ENCODE measurements at places on chromosomes 6 and 20. TPM values are rescaled to one million over a fixed set of nuclear protein-coding genes. Genes with fewer than 3 reads are reported as not detected.
A peak's percentile ranks its signal among the peaks of the same experiment; 100 is the strongest.

GRCh38 chr6:84273048-84273809 lies 45.8 kb upstream of the CEP162 start:
- DNase-seq = no peak
- no peaks in the 10 kb centered on the region for H3K36me3 ChIP-seq
- H3K4me3 ChIP-seq = no peak overlapping the region

DNA sequence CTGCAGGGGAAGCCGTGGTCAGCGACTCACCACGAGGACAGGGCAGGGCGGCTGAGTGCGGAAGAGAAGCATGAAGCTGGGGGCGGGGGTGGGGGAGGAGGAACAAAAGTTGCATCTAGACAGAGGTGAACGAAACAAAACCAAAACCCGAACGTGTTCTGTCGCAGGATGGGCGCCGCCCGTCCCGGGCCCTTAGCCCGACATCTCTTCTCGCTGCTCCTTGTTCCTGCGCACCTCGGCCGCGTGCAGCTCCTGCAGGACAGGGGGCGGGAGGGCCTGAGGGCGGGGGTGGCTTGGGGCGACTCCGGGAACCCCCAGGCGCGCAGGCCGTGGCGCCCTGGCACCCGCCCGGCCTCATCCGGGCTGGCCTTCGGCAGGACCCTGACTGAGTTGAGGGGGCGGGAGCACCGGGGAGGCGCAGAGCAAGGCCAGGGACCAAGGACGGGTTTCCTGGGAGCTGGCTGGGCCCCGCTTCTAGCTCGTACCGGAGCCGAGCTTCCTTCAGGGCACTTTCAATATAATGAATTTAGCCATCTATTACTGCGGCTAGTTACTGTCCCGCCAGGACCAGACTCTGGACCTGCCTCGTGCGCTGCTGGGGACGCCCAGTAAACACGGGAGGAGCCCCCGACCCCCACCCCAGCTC lies 12.0 kb downstream of the STMN3 start:
- H3K27ac ChIP-seq = peak overlapping the region; percentile 93
- no peaks in the 10 kb centered on the region for H3K27me3 ChIP-seq
- DNase-seq = no peak

DNA sequence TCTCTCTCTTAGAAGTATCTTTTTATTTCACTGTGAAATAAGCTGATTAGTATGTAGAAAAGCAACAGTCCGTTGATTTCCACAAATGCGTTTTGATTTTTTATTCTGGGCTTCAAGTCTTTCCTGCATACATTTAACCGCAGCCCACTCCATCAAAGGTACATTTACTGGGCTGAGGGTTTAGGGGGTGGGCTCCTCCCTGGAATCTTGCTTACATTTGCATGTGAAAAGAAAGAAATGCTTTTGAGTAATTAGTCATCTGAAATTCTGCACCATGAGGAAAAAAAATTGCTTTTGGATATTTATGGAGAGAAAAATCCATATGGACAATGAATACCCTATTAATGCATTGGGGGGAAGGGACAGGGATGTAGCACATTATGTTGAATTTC lies 178.3 kb upstream of the MCHR2 start:
- peaks cover 3% of the 10 kb centered on the region for H3K4me1 ChIP-seq
- no peaks in the 10 kb centered on the region for H3K36me3 ChIP-seq
- DNase-seq = no peak
- no peak overlapping the region for H3K4me3 ChIP-seq
- no peaks in the 10 kb centered on the region for H3K27me3 ChIP-seq
- H3K27ac ChIP-seq = no peak overlapping the region

- H3K27ac ChIP-seq = no peak overlapping the region
- no peak for DNase-seq
- no peaks in the 10 kb centered on the region for H3K36me3 ChIP-seq
- H3K4me1 ChIP-seq = no peaks in the 10 kb centered on the region
Measured at GRCh38 chr20:46995561-46996142, 101.0 kb downstream of the EYA2 start.

- peak overlapping the region; percentile 91 for H3K27ac ChIP-seq
- H3K27me3 ChIP-seq = no peaks in the 10 kb centered on the region
- H3K36me3 ChIP-seq = peaks cover 73% of the 10 kb centered on the region
Measured at GRCh38 chr20:59032713-59033059, 551 bp upstream of the ATP5F1E start.

DNA sequence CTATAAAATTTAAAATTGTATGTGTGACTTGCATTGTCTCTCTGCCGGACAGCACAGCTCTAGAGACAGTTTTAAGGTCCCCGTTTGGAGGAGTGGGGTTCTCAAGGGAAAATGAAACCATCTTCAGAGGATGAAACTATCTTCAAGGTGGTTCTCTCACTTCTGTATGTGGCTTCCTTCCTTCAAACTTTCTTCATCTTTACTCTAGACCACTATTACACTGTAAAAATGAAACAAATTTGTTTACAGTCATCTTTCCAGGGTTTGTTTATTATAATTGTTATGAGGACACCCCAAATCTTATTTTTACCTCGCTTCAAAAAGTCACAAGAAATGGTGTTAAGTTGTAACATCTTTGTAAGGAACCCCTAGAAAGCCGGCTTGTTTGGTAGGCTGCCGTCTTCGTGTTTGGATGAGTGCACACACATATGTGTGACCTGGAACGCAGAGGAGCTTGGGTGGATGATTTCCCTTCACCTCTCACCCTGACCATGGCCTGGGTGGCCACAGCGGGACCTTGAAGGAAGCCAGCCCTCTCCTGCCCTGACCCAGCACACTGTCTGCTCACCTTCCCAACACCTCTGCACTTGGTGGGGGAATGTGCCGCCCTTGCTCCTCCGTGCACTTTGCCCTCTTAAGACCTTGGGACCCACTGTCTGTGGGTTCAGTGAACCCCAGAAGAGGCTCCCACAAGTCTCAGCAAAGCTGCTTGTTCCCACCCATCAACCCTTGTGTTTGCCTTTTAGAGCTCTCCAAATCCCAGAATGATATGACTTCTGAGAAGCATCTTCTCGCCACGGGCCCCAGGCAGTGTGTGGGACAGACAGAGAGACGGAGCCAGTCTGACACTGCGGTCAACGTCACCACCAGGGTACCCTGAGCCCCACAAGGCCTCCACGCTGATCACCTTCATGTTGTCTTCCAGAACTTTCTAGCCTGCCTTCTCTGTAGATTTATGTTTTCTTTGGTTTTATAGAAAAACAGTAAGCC lies 67.8 kb downstream of the SYTL3 start:
- no peaks in the 10 kb centered on the region for H3K4me1 ChIP-seq
- no peaks in the 10 kb centered on the region for H3K36me3 ChIP-seq
- H3K27ac ChIP-seq = peak overlapping the region; percentile 30
- no peak for DNase-seq
- no peak overlapping the region for H3K4me3 ChIP-seq

GRCh38 chr6:29967379-29968010 lies 25.2 kb downstream of the HLA-A start:
- no peak overlapping the region for H3K4me3 ChIP-seq
- no peaks in the 10 kb centered on the region for H3K27me3 ChIP-seq
- peaks cover 38% of the 10 kb centered on the region for H3K4me1 ChIP-seq

- no peak for DNase-seq
- no peak overlapping the region for H3K27ac ChIP-seq
- peaks cover 29% of the 10 kb centered on the region for H3K36me3 ChIP-seq
- no peak overlapping the region for H3K4me3 ChIP-seq
- H3K27me3 ChIP-seq = no peaks in the 10 kb centered on the region
- H3K4me1 ChIP-seq = no peaks in the 10 kb centered on the region
Measured at GRCh38 chr20:35515341-35515740, 14.1 kb downstream of the C20orf173 start.

- H3K27ac ChIP-seq = no peak overlapping the region
- no peak for DNase-seq
- H3K27me3 ChIP-seq = no peaks in the 10 kb centered on the region
- H3K4me1 ChIP-seq = peaks cover 12% of the 10 kb centered on the region
- no peak overlapping the region for H3K4me3 ChIP-seq
- no peaks in the 10 kb centered on the region for H3K36me3 ChIP-seq
Measured at GRCh38 chr6:38024908-38025307, 205.4 kb downstream of the ZFAND3 start.

DNA sequence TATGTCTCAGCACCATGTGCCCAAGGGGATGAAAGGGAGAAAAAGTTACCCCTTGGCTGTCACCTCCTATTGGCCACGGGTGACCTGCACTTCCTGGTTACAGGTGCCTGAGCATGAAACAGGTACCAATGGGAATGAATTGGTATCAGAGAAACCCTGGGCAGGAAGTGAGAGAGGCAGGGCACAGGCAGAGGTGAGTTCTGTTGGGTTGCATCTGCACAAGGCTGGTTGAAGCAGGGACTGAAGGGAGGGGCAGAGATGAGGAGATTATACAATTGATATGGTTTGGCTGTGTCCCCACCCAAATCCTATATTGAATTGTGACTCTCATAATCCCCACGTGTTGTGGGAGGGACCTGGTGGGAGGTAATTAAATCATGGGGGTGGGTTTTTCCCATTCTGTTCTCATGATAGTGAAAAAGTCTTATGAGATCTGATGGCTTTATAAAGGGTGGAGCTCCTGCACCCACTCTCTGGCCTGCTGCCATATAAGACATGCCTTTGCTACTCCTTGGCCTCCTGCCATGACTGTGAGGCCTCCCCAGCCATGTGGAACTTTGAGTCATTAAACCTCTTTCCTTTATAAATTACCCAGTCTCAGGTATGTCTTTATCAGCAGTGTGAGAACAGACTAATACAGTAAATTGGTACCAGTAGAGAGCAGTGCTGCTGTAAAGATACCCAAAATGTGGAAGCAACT lies 291.8 kb downstream of the LRFN2 start:
- no peak overlapping the region for H3K27ac ChIP-seq
- no peaks in the 10 kb centered on the region for H3K36me3 ChIP-seq
- DNase-seq = no peak
- H3K4me1 ChIP-seq = no peaks in the 10 kb centered on the region
- H3K4me3 ChIP-seq = no peak overlapping the region

DNA sequence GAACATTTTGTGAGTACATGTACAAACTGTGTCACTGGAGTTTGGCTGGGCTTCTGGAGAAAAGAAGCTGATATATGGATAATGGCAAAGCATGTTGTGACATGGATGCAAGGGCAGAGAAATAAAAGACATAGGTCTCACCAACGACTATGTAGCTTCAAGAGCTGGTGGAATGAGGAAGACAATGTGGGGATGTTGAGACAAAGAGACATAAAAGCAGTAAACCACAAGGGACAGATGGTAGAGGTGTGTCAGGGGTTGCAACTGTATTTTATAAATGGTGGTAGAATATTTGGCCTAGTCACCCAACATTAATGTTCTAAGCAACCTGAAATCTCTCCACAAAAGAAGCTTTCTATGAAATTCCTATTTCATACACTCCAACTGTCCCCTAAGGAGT lies 199.0 kb downstream of the KCNQ5 start:
- H3K36me3 ChIP-seq = no peaks in the 10 kb centered on the region
- no peaks in the 10 kb centered on the region for H3K27me3 ChIP-seq
- no peak overlapping the region for H3K27ac ChIP-seq
- H3K4me3 ChIP-seq = no peak overlapping the region
- DNase-seq = no peak
- no peaks in the 10 kb centered on the region for H3K4me1 ChIP-seq

GRCh38 chr6:22570185-22570551 lies 802 bp downstream of the HDGFL1 start:
- no peak for DNase-seq
- H3K36me3 ChIP-seq = no peaks in the 10 kb centered on the region
- no peaks in the 10 kb centered on the region for H3K27me3 ChIP-seq
- H3K27ac ChIP-seq = no peak overlapping the region
- no peaks in the 10 kb centered on the region for H3K4me1 ChIP-seq

GRCh38 chr6:97440590-97441176 lies 157.7 kb upstream of the MMS22L start:
- no peaks in the 10 kb centered on the region for H3K36me3 ChIP-seq
- H3K4me3 ChIP-seq = no peak overlapping the region
- DNase-seq = no peak
- H3K27me3 ChIP-seq = no peaks in the 10 kb centered on the region

DNA sequence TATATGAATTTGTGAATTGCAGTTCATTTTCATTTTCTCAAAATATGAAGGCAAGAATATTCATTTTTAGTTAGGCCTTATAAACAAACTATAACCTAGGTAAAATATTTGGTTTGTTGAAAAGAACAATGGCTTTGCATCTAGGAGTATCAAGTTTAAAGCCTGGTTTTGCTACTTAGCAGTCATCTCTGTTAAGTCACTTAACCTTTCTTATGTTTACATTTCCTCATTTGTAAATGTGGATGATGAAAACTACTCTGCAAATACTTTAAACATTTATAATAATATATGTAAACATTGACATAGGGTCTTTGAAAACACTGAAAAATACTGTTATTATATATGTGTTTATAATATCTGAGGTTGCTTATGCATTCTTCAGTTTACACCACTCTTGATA lies 135.5 kb downstream of the CENPW start:
- no peaks in the 10 kb centered on the region for H3K27me3 ChIP-seq
- H3K36me3 ChIP-seq = no peaks in the 10 kb centered on the region
- no peak for DNase-seq
- H3K27ac ChIP-seq = no peak overlapping the region
- H3K4me3 ChIP-seq = no peak overlapping the region
- H3K4me1 ChIP-seq = no peaks in the 10 kb centered on the region

GRCh38 chr6:70072540-70073179 lies 206.3 kb downstream of the COL19A1 start:
- no peak overlapping the region for H3K27ac ChIP-seq
- no peaks in the 10 kb centered on the region for H3K27me3 ChIP-seq
- no peak overlapping the region for H3K4me3 ChIP-seq
- H3K36me3 ChIP-seq = no peaks in the 10 kb centered on the region
- no peak for DNase-seq

DNA sequence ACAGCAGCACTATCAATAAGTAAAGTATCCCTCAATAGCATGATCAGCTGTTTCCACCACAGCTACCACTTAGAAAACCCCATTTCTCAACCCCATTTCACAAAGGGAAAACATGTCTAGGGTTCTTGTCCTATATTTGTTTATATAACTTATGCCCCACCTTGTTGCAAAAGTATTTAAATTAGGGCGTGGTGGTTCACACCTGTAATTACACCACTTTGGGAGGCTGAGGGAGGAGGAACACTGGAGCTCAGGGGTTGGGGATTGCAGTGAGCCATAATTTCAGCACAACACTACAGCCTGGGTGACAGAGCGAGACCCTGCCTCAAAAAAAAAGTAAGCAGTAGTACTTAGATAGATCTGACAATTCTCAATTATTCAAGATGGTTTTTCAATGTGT lies 3.7 kb downstream of the MRPL14 start:
- H3K36me3 ChIP-seq = no peaks in the 10 kb centered on the region
- H3K27ac ChIP-seq = peak overlapping the region; percentile 51
- H3K4me1 ChIP-seq = peaks cover 62% of the 10 kb centered on the region
- no peaks in the 10 kb centered on the region for H3K27me3 ChIP-seq
- H3K4me3 ChIP-seq = peak overlapping the region; percentile 89

Gene C6orf15
- total RNA-seq = not detected

Gene ZC2HC1B
- not detected for total RNA-seq

Gene KHDC1L
- not detected for total RNA-seq

Gene HIVEP1
- total RNA-seq = 25.7 TPM

Gene MAFB
- 37.3 TPM for total RNA-seq

Gene SLC44A4
- 23.1 TPM for total RNA-seq

Gene KLHDC3
- 58.8 TPM for total RNA-seq

Gene LY86
- total RNA-seq = 13.8 TPM

Gene CPNE1
- 179 TPM for total RNA-seq

Gene TFAP2A
- 1.9 TPM for total RNA-seq

Gene KIF13A
- total RNA-seq = 59.0 TPM

Gene HSPA12B
- total RNA-seq = 33.7 TPM

Gene HCRTR2
- not detected for total RNA-seq

Gene SPATA25
- 1.3 TPM for total RNA-seq

Measured in upper lobe of right lung (tissue), 1 donor.